ENCODE measurements at places on chromosomes 5 and 9.

GRCh38 chr5:36763454-36763853 lies 113.1 kb upstream of the NIPBL start:
- no peak for DNase-seq

DNA sequence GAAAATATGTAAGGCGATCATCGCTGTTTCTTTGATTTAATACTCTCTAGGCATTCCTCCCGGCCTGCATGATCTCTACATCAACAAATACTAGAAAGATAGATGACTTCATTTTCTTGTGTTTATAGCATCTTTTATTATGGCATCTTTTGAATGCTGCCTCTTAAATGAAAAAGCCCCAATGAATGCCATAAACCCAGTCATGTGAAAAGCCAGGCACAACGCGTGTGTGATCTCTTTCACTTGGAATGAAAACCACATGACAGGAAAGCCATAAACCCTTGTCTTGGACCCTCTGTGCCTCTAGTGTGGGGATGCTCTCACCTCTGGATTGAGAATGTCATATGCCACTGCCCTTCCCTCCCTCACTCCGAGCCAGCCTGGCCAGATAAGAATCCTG lies 476.2 kb downstream of the SEMA5A start:
- DNase-seq = no peak

DNA sequence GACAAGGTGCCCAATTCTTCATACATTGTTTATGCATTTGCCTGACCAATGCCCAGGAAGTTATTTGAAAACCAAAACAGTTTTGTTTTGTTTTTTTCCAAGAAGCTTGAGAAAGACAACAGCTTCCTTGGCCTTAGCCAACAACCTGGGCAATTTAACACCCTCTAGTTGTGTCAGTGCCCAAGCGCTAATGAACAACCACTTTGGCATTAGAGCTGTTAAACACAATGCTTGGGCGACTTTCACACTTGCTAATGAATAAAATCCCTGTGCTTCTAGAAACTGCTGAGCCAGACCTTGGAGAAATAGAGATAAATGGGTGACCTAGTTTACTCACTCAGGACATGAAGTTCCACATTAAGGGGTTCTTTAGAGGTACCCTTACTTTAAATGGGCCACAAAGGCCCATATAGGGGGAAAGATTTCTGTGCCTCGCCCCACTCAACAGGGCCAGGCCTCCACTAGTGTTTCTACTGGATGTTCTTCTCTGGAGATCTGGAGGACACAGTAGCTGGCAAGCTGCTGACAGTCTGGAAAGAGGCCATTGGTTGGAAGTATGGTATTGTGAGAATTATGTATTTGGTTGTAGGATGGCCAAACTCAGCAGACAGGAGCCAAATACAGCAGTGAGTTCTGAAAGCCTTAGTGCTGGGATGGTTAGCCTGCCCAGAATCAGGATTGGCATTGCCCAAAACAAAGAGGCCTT lies 179.8 kb downstream of the DOCK8 start:
- DNase-seq = no peak

- DNase-seq = no peak
Measured at GRCh38 chr9:21455320-21455719, 15.1 kb downstream of the IFNA1 start.

GRCh38 chr9:87664153-87665060 lies 61.5 kb upstream of the CTSL start:
- DNase-seq = no peak

DNA sequence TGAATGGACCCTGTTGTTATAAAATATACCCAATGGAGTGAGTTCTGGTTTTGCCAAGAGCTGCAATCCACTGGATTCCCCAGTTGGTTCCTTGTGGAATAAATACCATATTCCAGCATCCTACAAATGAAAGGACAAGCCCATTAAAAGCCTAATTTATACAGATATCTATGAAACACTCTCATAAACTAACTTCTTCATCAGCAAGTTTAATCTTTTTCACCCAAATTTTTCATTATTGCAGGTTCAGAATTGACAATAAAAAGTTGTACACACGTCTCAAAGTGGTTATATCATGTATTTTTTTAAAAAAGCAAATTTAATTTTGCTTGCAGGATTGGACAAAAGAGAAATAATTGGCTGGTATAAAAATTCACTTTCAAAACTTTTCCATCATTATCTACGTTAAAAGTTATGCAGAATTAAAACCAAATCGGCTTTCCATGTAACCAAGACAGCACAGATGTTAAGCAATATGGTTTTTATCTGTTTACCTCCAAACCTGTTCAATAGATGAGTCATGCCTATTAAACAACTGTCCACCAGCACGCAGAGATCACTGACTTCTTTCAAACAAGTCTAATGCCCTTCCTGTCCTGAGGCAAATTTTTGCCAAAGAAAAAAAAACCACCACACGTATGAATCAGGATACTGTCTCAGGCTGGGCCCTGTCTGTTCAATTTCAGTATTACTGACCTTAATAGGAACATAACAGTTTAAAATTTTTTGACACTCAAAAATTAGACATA lies 42.5 kb downstream of the CEMIP2 start:
- no peak for DNase-seq

- no peak for DNase-seq
Measured at GRCh38 chr9:135053133-135053532, 34.3 kb upstream of the OLFM1 start.

DNA sequence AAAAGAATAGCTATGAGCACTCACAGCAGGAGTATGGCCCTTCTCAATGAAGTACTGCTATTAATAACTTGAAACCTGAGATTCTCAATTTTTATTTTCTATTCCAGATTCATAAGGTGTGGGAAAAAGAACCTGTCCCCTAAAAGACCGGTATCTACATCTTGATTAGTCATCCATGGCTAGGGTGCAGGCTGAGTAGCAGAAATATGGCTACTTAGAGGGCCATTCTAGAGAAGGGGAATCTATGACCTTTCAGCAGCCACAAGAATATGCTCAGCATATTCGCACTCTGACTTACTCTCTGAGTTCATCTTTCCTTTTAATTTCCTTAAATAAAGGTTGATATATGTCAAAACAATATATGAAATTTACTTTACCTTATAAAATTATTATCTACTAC lies 27.7 kb downstream of the WDR36 start:
- DNase-seq = no peak

DNA sequence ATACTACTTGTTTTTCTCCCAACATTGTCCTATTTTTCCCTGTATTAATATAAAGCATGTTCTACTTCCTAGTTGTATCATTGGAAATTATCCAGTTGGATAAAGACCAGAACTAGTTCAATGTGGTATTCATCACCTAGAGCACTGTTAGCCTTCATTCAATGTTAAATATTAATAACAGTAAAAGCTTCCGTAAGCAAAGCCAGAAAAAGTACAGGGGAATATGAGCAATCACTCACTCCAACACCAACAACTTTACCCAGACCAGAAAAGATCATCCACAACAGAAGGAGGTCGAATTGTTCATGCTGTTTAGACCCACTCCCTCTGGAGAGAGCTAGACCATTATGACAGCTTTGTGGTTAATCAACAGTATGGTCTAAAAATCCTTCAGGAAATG lies 728.4 kb downstream of the MAT2B start:
- DNase-seq = no peak

GRCh38 chr5:131671409-131671808 lies 36.4 kb upstream of the RAPGEF6 start:
- DNase-seq = no peak

- DNase-seq = no peak
Measured at GRCh38 chr5:167999182-167999581, 292.3 kb upstream of the WWC1 start.

DNA sequence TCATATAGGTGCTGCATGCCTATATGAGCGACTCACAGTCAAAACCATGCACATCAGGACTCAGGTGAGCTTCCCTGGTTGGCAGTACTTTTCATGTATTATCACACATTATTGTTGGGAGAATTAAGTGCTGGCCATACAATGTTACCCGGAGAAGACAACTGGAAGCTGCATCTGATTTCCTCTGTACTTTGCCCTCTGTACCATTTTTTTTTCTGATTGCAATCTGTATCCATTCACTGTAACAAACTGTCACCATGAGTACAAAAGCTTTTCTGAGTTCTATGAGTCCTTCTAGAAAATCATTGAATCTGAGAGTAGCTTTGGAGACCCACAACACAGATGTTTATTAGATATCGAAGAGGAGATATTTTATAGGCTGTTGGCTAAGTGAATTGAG lies 651.0 kb downstream of the NR2F1-AS1 start:
- no peak for DNase-seq

- no peak for DNase-seq
Measured at GRCh38 chr5:543351-543750, 19.1 kb upstream of the SLC9A3 start.
